ENCODE measurements at places on chromosomes 7 and 10.

DNA sequence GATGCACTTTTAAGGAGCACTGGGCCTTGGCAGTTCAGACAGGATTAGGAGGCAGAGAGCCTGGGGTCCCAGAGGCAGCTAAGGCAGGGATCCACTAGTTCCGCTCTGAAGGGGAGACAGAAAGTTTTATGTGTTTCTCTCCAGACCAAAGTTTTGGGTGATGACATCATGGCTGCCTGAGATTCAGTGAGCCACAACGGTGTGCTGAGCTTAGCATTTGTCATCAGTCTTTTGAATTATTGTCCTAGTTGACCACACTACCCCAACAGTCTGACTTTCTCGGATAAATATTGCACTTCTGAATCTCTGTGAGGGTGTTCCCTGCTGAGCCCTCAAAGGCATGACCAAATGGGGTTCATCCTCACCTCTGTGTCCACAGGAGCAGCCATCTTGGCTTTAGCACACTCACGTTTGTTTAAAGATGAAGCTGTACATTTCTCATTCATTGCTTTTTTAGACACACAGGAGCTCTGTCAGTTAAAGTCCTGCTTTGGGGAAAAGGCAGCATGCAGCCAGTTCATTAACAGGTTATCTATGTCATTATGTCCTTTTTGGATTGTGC lies 297.7 kb upstream of the LRGUK start:
- peak; percentile 28 for DNase-seq

DNA sequence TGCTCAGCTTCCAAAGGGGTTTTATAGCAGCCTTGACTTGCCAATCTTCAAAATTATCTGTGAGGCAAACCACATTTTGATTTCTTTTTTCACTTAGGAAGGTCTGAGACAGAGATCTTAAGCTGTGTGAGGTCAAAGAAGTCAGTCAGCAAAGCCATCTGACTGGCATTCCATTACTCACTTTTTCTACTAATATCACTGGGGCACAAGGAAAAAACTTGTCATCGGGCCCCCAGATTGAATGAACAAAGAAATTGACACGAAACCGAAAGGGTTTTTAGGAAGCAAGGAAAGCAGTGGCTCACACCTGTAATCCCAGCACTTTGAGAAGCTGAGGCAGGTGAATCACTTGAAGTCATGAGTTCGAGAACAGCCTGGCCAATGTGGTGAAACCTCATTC lies 78.5 kb upstream of the FRMD4A start:
- DNase-seq: no peak

DNA sequence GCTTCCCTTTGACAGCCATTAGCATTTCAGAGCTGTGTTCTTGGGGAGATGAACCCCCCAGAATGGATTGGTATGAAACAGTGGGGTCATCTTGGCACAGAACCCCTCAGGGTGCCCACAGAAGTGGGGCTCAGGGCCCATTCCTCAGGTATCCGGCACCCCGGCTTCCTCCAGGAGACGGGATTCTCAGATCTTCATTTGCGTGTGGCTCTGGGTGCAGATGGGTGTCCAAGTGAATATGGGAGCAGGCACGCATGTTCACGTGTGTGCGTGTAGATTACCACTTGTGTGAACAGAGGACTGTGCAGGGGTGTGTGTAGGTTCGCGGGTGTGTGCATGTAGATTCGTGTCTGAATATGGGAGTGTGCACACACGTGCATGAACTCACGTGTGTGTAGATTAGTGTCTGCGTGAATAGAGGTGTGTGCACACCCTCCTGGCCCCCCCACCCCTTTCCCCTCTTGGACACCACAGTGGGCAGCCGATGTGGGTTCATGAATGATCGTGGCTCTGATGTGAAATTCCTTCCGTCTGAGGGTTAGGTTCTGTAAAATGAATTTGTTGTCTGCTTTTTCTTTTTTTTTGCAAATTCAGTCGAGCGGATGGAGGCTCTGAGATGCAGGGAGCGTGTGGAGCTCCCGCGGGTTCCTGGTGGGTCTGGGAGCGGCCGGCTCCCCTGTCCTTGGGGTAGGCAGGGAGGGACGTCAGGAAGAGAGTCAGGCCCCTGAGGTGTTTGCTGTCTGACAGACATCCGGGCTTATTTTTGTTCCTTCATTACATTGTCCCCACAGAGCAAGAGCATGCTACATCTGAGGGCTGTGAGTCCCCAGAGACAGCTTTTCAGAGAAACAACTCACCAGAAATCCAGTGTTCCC lies 7.4 kb downstream of the ELFN1 start:
- DNase-seq: no peak

GRCh38 chr7:45146531-45147379 lies 10.8 kb upstream of the RAMP3 start:
- no peak for DNase-seq

DNA sequence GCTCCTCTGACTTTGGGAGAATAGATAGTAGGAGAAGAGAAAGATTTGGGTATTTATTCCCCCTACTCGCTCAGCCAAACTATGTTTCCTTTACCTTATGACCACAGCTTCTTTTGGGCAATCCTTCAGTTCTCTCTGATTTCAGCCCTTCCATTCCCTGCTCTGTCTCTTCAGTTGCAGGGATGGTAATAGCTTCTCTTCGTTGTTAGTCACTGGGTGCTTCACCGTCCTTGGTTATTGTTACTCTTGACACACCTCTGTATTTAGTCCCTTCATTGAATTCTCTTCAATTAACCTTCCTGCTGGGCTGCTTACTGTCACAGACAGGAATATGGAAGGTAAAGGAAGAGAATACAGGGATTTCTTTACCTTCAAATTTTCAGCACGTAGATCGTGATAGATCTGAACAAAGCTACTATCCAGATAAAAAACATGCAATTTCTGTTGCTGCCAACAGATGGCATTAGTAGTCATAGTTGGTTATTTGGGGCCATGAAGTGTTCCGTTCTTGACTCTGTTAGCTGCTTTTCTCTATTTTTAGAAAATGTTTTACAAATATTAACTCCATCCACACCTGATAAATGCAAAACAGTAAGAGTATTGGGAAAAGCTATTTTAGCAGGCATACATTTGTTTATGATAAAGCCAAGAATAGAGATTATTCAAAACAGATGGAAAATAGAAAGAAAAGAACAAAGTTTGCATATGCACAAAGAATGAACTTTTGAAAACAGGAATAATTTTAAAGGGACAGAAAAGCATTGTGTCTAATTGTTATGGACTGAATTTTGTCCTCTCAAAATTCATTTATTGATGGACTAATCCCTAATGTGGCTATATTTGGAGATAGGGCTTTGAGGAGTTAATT lies 14.0 kb upstream of the PTTG1IP2 start:
- peak; percentile 34 for DNase-seq

DNA sequence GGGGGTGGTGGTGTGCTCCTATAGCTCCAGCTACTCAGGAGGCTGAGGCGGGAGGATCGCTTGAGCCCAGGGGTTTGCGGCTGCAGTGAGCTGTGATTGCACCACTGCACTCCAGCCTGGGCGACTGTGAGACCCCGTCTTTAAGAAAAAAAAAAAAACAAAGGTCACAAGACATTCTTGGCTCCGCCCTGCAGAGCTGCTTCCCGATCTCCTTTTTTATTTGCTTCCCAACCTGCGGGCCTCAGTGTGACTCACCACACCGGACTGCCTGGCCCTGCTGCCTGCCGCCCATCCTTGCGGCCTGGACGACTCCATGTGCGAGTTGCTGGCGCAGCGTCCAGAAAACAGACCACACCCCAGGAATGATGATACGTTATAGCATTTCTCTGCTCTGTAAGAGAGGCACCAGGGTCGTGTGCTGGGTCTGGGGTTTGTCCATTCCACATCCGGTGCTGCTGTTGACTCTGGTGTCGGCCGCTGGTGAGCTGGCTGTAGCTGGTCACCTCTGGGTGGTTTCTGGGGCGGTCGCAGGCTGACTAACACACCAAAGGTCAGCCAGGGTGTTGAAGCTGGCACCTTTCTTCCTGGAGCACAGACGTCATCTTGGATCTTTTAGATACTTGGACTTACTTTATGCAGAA lies 123.6 kb downstream of the TCF7L2 start:
- DNase-seq: no peak

DNA sequence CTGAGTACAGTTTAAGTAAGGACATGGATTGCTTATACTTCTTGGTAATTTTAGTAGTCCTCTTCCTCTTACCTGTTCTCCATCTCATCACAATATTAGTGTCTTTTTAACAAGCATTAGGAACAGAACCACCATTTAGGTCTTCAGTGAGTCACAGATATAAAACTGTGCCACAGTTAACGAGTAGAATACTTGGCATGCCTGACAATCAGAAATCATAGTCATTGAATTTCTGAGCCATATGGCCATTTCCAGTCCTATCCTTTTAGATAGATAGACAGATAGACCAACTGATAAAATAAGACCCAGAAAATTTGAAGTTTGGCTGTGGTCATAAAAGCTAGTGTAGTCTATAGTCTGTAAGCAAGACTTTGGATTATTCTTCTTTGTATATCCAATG lies 71.1 kb downstream of the GBF1 start:
- no peak for DNase-seq

DNA sequence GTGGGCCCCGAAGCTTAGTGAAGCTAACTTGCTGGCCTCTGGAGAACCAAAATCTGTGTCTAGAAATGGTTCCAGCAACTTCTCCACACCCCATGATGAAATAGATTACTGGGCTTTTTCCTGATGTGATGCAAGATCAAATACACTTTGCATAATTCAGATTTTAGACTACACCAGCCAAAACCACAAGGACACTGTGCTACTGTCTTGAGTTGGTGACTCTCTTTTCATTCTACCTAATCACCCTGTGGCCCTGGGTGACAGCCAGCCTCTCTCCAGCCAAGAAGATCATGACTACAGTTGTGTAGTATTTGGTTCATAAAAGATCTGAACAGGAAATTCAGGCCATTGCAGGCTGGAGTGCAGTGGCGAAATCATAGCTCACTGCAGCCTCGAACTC lies 22.2 kb downstream of the AZGP1 start:
- no peak for DNase-seq

GRCh38 chr7:65216469-65216868 lies 157.2 kb upstream of the ZNF92 start:
- peak; percentile 33 for DNase-seq

Data from right kidney (tissue), 9 donors.